ENCODE measurements at places on chromosomes 3 and 15.

GRCh38 chr3:197204736-197205135, 93.7 kb downstream of the DLG1 start:
- DNase-seq, result no peak

DNA sequence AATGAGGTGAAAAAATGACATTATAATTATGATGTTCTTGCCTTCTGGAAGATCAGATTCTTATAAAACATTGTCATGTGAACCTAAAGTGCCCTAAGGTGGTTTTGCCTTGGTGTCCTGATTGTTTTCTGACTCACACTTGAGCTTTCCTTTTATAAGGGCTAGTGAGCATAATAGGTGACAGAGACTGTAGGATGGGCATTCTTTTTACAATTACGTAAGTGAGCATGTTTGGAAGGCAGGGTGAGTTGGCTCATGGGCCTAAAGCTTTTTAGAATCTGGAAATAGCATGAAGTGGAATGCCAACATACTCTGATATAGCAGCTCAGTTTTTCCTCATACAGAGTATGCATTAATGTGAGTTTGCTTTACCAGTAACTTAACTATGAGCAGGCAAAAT, 41.2 kb downstream of the CRYBG3 start:
- DNase-seq, result no peak

- DNase-seq, result no peak
Measured at GRCh38 chr3:24004171-24004938, 59.3 kb downstream of the NR1D2 start.

GRCh38 chr15:92149465-92149864, 244.2 kb upstream of the ST8SIA2 start:
- DNase-seq, result no peak

GRCh38 chr3:9769426-9770275, at the start of gene CAMK1:
Gene CAMK1, minus strand, starts transcription at chr3:9769947. Its CDS starts 2,198 bp downstream, at chr3:9767749.
- peak; percentile 32 for DNase-seq

DNA sequence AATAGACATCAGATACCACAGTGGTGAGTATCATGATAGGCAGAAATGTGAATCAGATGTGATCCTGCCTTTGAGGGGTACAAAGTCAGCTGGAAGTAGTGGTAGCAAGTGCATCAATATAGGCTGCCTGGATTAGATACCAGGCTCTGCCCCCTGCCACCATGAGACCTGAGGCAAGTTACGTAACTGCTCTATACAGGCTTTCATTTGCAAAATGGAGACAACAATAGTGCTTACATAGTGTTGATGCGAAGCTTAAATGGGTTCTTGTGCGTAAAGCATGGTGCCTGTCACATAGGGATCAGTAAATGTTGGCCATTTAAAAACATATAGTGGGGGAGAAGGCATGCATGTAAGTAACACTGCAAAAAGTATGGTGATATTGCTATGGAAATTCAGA, 158.0 kb downstream of the RYR3 start:
- no peak for DNase-seq

DNA sequence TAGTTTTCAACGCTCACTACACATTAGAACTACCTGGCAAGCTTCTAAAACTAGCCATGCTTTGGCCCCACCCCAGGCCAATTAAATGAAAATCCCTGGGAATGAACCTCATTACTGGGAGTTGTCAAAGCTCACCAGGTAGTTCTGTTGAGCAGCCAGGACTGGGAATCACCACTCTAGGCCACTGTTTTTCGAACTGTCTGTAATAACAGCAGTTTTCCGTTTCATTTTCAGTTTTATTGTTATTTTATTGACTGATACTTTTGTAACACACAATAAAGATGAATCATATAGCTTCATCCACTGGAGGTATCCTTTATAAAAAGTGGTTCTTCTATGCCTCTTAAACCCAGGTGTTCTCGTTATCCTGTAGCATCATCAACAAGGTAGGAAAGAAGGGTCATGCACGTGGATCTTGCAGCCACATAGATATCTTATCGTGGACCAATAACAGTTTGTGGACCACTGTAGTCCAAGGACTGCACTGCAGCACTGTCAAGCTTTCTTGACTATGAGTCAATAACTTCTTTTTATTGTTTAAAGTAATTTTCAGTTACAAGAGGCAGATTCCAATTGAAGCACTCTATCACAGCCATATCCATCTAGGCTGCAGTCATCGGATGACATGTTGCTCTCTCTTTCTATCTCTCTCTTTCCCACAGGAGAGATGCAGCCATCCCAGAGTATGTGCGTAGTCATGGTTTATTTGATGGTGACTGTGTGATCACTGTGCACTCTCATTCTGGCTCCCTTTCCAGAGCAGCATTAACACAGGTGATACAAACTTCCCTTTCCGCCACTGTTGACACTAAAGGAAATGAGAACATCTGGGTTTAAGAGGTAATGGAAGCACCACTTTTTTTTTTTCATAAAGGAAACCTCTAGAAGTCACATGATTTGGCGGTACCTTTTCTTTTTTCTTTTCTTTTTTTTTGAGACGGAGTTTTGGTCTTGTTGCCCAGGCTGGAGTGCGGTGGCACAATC, 39.0 kb upstream of the BLM start:
- DNase-seq, result no peak

- DNase-seq, result no peak
Measured at GRCh38 chr3:129506231-129506742, 22.2 kb upstream of the RHO start.

- no peak for DNase-seq
Measured at GRCh38 chr3:134059671-134060560, 30.2 kb upstream of the SLCO2A1 start.

- DNase-seq, result no peak
Measured at GRCh38 chr3:73591286-73591800, 33.4 kb downstream of the PDZRN3 start.

- DNase-seq, result no peak
Measured at GRCh38 chr15:93312891-93313486, 224.0 kb upstream of the RGMA start.

GRCh38 chr15:92205255-92205739, 188.4 kb upstream of the ST8SIA2 start:
- no peak for DNase-seq

- no peak for DNase-seq
Measured at GRCh38 chr15:53670701-53671100, 88.8 kb downstream of the WDR72 start.

GRCh38 chr15:82951472-82952157, 905 bp downstream of the HOMER2 start:
- peak; percentile 34 for DNase-seq

- no peak for DNase-seq
Measured at GRCh38 chr3:48430708-48431101, 819 bp upstream of the PLXNB1 start.

- peak; percentile 35 for DNase-seq
Measured at GRCh38 chr3:182710557-182711157, 82.6 kb upstream of the ATP11B start.

DNA sequence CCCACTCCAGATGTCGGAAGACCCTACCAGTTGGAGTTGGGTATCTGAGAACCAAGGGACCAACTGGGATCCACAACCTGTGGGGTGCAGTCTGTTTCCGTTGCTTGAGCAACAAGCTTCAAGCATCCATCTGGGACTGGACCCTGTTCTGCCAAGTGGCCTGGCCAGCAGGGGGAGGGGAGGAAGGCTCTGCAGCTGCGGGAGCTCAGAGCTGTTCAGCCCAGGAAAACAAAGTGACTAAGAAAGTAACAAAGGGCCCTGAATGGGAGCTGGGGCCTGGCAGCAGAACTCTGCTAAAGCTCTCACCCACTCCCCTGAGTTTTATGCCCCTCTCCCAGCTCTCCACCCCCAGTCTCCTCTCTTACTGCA, 2.7 kb downstream of the TYRO3 start:
- no peak for DNase-seq

GRCh38 chr3:72439321-72440183, 408.7 kb downstream of the SHQ1 start:
- DNase-seq, result no peak

GRCh38 chr15:89002281-89002761, 85.9 kb upstream of the ABHD2 start:
- DNase-seq, result peak; percentile 72

DNA sequence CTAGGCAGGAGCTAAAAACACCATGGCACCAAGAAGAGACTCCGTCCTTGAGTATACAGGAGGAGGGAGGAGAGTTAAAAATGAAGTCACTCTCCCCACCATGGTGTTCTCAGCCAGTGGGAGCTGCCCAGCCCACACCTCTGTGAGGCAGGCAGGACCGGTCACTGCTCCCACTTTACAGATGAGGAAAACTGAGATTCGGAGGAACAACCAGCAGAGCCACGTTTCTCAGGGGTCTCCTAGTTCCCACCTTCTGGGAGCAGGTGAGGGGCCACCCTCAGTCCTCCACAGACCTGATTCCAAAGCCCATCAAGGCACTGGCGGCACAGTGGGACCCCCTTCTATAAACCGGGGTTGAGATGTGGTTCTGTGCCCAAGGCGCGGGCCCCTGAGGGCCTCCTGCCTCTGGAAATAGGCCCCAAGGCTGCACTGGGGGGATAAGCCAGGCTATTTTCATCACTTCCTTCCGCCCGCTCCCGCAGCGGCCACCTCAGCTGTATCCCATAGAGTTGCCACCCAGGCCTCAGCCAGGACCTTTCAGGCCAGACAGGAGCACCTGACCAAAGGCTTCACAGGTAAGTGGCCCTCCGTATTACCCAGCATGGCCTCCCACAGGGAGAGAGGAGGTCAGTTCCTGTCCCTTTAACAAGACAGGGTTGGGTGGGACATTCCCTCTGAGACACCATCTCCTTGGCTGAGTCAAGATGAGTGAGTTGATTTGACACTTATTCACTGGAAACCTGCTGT, at the start of gene GP9:
Gene GP9, plus strand, starts transcription at position 504 of the 747 bp plus-strand sequence. CDS start 961 bp downstream, outside the sequence.
- no peak for DNase-seq

Data from LHCN-M2 (cell line).